Hematopoietic multipotent progenitor cell treated with erythropoietin and hydrocortisone succinate and interleukin-3 and kit ligand, for 15 days (in vitro differentiated cells): ENCODE measurements at places on chromosomes 4 and X.

DNA sequence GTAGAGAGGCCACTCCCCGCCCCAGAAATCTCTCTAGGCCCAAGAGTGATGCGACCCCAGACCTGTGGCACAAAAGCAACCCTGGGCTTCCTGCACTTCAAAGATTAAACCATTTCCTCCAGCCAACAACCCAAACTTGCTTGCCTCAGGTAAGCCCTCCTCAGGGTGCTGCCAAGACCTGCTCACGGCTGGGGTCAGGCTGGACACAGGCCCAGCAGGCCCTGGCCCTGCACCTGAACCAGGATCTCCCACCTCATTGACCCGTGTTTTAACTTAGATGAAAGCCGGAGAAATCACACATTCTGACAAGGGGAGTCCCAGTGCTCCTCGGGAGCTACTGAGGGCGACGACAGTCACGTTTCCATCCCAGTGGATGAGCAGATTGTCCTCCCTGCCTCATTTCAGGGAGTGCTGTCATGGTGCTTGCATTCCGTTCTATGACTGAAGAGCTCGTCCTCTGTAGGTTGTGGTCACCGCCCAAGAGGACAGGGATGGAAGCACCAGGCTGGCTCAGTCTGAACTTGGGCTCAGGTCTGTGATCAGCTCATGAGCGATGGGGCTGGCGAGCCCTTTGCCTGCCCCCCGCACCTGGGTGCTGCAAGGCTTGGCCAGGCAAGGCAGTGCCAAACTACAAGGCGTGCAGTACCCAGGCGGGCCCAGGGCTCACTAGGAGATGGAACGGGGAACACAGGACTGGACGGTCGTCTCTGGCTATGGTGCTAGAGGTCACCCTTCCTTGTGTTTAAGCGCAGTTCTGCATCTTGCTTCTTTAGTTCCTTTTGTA, 25.9 kb downstream of the WDR1 start:
- DNase-seq, result no peak

- no peak for DNase-seq
Measured at GRCh38 chr4:119165767-119166166, 30.1 kb downstream of the MYOZ2 start.

- no peak for DNase-seq
Measured at GRCh38 chr4:104942990-104943743, 203.5 kb upstream of the TET2 start.

GRCh38 chr4:25095837-25096236, 64.4 kb downstream of the SEPSECS start:
- DNase-seq, result no peak

DNA sequence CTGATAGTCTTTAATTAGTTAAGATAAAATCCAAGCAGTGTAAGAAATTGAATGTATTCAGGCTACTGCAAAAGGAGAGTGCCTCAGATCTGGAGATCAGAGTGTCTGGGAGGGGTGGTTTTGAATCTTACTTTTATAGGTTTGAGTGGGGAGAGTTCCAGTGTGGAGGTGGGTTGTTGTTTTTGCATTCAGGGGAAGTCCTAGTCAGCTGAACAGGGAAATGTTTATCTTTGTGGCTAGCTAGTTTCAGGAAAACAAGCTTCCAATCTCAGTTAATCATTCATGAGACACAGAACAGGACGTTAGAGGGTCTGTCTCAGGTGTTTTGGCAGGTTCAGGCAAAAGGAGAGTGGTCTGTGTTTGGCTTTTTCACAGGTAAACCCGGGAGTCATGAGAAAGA, 26.0 kb downstream of the ZNF81 start:
- DNase-seq, result no peak

DNA sequence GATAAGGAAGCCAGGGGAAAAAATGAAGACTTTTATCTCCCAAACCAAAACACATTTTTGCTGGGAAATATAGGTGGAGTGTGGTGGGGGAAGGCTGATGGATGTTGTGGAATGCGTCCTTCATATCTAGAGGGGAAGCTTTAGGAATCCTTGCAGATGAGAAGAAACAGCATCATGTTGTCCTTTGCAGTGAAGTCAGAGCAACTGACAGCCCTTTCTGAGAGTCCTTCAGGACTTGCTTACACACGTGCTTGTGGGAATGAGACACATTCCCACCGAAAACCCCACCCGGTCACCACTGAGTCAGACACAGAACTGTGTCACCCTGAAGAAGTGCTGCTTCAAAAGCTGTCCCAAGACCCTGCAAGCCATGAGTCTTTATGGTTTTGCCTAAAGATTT, 81.5 kb downstream of the SHROOM2 start:
- no peak for DNase-seq

DNA sequence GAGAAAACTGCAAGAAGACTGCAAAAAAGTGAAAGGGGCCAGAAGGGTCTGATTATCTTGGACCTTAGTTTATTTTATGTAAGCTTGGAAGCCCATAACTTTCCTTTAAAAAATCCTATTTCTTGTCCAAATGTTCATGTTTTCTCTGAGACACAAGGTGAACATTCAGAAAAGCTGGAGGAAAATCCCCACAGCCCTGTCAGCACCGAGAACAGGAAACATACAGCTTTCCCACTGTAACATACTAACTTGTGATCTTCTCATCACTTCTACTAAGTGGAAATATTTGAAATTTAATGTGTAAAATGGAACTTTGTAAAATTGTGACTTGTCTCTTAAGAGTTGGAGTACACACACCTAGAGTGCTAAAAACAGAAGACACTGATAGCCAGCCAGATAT, 21.3 kb downstream of the GPR174 start:
- DNase-seq, result no peak

- no peak for DNase-seq
Measured at GRCh38 chr4:36394352-36394903, 113.0 kb downstream of the DTHD1 start.

- no peak for DNase-seq
Measured at GRCh38 chr4:145773581-145774234, 93.8 kb downstream of the C4orf51 start.

DNA sequence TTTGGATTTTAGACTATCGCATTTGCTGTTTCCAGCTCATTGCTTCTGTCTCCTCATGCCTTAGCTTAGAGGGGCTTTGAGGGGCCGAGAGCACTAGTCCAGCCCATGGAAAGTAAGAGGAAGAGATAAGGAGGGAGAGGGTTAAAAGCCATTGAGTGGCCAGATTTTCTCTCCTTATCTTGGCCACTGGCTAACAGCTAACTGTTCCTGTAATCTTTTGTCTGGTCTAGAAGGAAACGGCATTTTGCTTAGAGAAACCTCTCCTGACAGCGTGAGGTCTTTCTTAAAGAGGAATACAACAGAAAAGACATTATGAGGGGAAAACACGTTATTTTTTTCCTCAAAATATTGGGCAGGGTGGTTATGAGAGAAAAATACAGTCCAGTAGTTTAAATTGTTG, 7.9 kb downstream of the GPR101 start:
- DNase-seq, result no peak

DNA sequence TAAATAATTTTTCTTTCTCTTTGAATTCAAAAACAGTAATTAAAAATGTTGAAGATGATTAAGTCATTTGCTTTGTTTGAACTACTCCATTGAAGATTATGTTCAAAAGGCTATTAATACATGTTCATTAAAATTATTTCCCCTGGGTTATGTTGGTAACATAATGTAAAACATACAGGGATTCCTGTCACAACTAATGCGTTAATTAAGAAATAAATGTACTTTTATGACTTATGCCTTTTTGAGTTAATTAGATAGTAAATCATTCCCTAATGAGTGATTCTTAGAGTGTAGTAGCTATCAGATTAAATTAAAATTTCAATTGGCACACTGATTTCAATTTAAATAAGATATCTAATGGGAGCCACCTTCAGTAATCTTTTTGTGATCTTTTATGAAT, 549.1 kb downstream of the ANKRD50 start:
- no peak for DNase-seq

DNA sequence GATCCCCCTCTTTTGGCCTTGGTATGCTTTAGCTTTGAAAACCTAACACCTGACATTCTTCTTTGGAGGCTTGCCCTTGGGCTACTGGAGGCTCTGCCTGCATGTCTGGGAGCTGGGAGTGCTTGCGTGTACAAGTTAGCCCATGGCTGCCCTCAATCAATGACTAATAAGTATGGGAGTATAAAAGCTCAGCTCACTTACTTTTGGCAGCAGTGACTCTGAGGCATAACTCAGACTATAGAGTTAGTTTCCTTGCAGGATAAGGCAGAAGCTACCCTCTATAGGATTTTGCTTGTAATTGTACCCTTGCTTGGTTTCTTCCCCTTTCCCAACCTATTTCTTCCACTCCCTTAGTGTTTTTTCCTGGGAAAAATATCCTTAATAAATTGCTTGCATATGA, 247.9 kb downstream of the PPP1R2C start:
- no peak for DNase-seq

GRCh38 chrX:3181846-3182245, 140.6 kb downstream of the ARSF start:
- DNase-seq, result no peak

DNA sequence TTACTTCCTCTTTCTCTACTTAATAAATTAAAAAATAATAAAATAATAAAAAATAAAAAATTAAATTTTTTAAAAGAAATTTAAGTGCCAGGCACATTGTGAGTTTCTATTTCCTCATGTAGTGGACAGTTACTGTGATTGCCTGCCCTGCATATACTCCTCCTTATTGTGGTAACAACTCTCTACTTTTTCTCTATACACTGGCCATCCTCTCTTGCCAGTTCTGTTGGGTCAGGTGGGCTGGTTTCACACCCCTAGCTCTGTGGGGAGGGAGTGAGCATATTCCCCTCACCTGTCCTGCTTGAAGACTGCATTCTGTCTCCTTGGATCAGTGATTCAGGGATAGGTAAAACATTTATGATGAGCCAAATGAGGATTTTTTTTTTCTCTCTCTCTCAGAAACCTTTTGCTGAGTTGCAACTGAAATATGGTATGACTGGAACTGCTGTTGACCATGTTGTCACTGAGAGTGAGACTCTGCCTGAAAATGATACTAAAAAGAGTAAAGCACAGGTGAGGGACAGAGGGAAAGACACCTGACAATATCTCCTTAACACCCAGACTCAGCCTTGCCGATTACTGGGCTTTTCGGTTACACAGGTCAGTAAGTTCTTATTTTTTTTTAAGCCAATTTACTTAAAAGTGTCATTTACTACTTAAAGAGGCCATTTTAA, 37.2 kb downstream of the CXXC4 start:
- no peak for DNase-seq

DNA sequence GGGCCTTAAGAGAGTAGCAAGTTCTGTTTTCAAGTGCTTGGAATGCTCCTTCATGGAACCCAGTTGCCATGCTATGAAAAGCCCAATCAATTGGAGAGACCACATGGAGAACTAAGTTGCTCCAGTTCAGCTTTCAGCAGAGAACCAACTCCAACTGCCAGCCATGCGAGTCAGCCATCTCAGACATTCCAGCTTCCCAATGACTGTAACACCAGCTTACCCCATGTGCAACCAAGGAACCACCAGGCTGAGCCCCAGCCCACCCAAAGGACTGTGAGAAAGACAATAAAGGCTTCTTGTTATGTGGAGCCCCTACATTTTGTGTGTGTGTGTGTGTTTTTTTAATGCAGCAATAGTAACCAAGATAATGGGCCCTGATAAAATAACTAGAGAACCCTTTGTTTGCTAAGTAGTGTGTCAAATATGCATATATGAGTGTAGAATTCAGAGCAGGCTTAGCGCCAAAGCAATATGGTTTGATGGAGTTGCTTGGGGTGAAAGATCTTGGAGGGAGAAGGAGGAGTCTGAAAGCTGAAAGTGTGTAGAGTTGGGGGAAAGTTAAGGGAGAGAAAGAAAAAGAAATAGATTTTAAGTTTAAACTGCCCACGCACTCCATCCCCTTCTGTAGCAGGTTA, 35.0 kb upstream of the CCKAR start:
- no peak for DNase-seq

- no peak for DNase-seq
Measured at GRCh38 chrX:10117864-10118377, 38.9 kb upstream of the CLCN4 start.

- DNase-seq, result no peak
Measured at GRCh38 chr4:70704931-70705182, 16.5 kb downstream of the UTP3 start.

- DNase-seq, result no peak
Measured at GRCh38 chr4:158080354-158080753, 92.5 kb downstream of the GASK1B start.

- DNase-seq, result no peak
Measured at GRCh38 chrX:115579327-115579726, 18.4 kb downstream of the PLS3 start.

- no peak for DNase-seq
Measured at GRCh38 chrX:134373736-134374135, 86.2 kb upstream of the HPRT1 start.

GRCh38 chr4:141158219-141158618, 24.9 kb upstream of the RNF150 start:
- peak; percentile 9 for DNase-seq

- no peak for DNase-seq
Measured at GRCh38 chr4:9874385-9874784, 93.0 kb downstream of the DRD5 start.

GRCh38 chr4:168879188-168879587, 130.9 kb downstream of the CBR4 start:
- no peak for DNase-seq

GRCh38 chr4:147822128-147822527, 90.2 kb downstream of the ARHGAP10 start:
- no peak for DNase-seq

- DNase-seq, result no peak
Measured at GRCh38 chr4:25535701-25536473, 119.8 kb upstream of the SLC34A2 start.

DNA sequence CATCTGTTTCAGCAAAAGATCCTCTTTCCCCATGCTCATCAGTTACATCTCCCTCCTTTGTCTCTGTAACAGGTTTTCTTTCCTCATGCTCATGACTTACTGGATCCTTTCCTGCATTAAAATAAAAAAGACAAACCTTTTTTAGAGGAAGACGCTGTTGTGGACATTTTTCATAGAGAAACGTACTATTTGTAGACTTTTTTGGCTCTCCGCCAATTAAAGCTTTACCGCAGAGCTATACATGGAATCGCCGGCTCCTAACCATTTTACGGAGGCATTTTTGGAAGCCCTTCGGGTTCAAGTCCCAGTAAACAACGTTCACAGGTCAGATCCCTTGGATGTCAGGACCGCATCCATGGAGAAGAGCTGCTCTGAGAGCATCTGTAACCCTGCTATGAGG, 1.3 kb downstream of the FAM9C start:
- no peak for DNase-seq

DNA sequence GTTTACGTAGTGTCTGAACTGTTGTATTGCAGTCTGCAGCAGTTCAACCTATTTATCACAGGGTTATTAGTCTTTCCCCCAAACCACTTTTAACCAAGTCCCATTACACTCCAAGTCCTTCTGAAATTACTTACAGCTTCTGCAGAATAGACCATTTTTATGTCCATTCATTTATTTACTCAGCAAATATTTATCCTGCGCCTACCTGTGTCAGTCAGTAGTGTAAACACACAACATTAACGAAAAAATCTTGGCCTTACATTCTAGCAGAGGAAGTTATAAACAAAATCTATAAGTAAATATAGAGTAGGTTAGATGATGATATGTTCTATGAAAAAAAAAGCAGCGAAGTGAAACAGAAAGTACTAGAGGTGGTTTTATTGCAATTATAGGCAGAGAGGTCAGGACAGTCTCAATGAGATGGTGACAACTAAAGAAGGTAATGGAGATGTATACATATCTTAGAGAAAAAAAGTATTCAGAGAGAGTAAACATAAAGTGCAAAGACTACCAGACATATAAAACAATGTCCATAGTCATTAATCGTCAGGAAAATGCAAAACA, 534.7 kb downstream of the KCNIP4 start:
- DNase-seq, result no peak
